ENCODE measurements at places on chromosomes 1 and 21.

- no peak for DNase-seq
Observed at GRCh38 chr1:117665556-117666270, 59.9 kb downstream of the TENT5C start.

- no peak for DNase-seq
Observed at GRCh38 chr21:21464684-21465083, 466.5 kb downstream of the NCAM2 start.

DNA sequence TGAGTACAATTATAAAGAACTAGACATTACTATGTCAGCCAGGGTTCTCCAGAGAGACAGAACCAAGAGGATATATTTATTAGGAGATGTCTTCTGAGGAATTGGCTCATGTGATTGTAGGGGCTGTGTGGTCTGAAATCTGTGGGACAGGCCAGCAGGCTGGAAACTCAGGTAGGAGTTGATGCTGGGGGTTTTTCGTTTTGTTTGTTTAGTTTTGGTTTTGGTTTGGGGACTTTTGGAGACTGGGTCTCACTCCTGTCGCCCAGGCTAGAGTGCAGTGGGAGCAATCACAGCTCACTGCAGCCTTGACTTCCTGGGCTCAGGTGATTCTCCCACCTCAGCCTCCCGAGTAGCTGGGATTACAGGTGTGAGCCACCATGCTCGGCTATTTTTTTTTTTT is 132.9 kb upstream of the ERRFI1 start:
- no peak for DNase-seq

DNA sequence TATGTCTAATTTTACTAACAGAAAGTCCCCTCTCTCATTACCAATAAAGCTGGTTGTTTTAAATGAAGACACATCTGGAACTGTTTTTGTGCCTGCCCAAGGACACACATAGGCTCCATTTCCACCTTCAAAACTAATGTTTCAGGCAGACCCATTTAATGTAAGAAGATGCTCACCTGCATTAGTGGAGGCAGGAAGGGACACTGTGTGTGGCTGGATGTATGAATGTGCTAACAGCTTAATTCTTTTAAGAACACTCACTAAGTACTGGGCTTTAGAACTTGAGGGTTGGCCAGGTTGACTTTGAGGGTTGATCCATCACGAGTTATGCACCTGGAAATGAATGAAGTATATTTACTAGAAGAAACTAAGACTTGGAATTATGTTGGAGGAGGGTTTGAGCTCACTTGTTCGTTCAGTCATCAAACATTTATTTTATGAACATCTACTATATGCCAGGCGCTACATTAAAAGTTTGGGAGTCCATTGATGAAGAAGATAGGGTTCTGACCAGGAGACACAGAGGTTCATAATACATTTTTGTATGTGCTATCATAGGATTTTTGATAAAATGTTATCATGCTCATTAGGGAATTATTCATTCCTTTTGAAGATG is 5.4 kb downstream of the JUN start:
- no peak for DNase-seq

DNA sequence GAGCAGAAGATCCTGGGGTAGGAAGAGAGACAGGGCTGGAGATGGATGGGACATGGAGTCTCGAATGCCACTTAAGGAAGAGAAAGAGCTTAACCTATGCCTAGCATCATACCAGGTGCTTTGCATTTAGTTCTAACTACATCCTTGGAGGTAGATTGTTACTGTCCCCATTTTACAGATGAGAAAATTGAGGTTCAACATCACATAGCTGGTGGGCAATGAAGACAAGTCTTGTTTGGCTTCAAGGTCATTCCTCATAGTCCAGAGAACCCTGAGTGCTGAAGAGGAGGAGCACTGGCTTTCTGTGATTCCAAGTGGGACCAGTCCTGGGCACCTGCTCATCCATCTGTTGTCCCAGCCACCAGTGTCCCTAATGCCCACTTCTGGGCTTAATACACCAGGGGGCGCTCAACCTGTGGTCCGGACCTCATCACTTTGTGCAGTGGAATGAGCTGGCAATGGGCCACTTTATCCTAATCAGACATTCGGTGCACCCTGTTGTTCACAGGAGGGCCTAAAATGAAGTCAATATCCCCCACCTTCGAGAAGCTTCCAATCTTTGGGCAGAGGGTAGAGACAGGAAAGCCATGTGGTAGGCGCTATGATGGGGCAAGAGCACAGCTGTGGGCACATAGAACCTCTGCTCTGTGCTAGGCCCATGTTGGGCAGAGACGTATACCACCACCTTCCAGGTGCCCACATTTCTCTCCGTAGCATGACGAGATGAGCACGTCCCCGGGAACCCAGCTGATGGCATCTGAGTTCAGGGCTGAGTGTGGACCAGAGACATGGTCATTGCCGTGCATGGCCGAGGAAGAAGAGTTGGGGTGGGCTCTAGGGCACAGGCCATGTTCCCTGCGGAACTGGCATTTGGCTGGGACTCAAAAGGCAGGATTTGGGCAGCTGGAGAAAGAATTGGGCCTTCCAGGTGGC is 9.2 kb downstream of the RPS6KA1 start:
- peak; percentile 62 for DNase-seq
